Activated T-cell treated with anti-CD3 and anti-CD28 coated beads, Interleukin-2, amount 50 U/mL, for 4 hours (primary cell): ENCODE measurements at places on chromosomes 4 and X. TPM values are rescaled to one million over a fixed set of nuclear protein-coding genes. Genes with fewer than 3 reads are reported as not detected.

The CFI gene
- 0.22 TPM for total RNA-seq

The TRIM2 gene
- total RNA-seq = 0.34 TPM

DNA sequence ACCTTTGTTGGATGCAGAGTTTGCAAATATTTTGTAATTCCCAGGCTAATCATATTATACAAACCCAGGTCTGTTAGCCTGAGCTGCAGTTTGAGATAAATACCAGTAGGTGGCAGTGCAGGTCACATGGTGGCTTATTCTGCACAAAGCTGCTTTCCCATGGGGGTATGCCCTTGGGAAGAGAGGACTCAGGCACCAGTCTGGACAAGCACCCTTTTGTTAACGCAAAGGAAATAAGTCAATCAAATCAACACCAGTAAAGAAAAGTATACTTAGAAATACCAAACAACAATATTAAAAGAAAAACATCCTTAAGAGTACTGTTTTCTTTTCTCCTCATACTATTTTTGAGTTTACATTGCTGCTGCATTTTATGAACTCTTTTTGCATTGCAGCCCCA lies 389.0 kb upstream of the ZFP42 start:
- no peak for DNase-seq

GRCh38 chr4:8097141-8097541 lies 61.5 kb downstream of the ABLIM2 start:
- DNase-seq = no peak

The LPAR4 gene
- not detected for total RNA-seq

The CPE gene
- total RNA-seq = not detected

The P2RY10 gene
- 12.7 TPM for total RNA-seq

GRCh38 chr4:146327859-146328650 lies 113.7 kb downstream of the REELD1 start:
- DNase-seq = no peak

- no peak for DNase-seq
Measured at GRCh38 chrX:105168577-105168976, 51.9 kb downstream of the TEX13A start.
